HAP-1 (cell line): ENCODE measurements at places on chromosomes 4 and X.

GRCh38 chrX:106499473-106499872 is 112.3 kb upstream of the RADX start:
- no peak for DNase-seq

GRCh38 chr4:130053723-130054122 is 957.8 kb downstream of the C4orf33 start:
- no peak for DNase-seq

- no peak for DNase-seq
These were observed 210.9 kb upstream of the ATOH1 start for GRCh38 chr4:93617606-93618005.

GRCh38 chr4:182885738-182886077 is 31.5 kb downstream of the DCTD start:
- no peak for DNase-seq

DNA sequence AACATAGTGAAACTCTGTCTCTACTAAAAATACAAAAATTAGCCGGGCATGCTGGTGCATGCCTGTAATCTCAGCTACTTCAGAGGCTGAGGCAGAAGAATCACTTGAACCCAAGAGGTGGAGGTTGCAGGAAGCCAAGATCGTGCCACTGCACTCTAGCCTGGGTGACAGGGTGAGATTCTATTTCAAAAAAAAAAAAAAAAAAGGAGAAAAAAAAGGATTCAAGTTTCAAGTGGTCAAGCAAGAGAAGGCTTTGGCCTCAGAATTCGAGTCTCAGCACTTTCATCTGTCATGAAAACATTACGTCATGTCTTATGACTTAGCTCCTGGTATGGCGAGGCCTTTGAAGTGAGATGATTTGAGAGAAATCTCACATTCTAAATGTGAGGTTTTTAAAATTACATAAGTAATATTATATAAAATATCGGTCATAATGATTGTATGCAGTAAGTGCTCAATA is 21.2 kb upstream of the DHRSX start:
- no peak for DNase-seq

GRCh38 chrX:47817421-47817820 is 19.3 kb upstream of the ZNF81 start:
- no peak for DNase-seq
